ENCODE measurements at places on chromosomes 7 and 10.

- no peak for DNase-seq
These were observed 3.5 kb upstream of the BPGM start for GRCh38 chr7:134643131-134643530.

GRCh38 chr7:51240868-51241267, 75.7 kb downstream of the COBL start:
- no peak for DNase-seq

GRCh38 chr10:46052057-46052790, 6.2 kb upstream of the MSMB start:
- no peak for DNase-seq

DNA sequence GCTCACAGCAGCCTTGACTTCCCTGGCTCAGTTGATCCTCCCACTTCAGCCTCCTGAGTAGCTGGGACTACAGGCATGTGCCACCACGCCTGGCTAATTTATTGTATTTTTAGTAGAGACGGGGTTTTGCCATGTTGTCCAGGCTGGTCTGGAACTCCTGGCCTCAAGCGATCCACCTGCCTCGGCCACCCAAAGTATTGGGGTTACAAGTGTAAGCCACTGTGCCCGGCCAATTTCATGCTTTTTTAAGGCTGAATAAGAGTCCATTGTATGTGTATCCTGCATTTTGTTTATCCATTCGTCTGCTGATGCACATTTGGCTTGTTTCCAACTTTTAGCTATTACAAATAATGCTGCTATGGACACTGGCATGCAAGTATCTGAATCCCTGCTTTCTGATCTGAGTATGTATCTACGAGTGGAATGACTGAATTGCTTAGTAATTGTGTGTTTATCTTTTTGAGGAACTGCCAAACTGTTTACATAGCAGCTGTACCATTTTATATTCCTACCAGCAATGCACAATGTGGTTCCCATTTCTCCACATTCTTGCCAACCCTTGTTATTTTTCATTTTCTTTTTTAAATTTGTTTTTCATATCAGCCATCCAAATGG, 37.3 kb upstream of the TPST1 start:
- peak; percentile 46 for DNase-seq

DNA sequence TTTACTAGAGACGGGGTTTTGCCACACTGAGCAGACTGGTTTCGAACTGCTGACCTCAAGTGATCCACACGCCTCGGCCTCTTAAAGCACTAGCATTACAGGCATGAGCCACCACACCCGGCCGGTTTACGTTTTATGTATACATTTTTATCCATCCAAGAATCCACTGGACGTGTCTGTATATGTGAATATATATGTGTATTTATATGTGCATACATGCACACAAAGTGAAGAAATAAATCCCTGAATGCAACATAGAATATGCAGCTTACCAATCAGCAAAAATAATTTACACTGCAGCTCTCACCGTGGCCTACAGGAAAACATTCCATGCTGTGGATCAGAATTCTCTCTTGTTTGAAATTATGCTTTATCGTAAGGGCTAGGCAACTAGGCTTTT, 23.3 kb downstream of the DCLRE1C start:
- DNase-seq: no peak

DNA sequence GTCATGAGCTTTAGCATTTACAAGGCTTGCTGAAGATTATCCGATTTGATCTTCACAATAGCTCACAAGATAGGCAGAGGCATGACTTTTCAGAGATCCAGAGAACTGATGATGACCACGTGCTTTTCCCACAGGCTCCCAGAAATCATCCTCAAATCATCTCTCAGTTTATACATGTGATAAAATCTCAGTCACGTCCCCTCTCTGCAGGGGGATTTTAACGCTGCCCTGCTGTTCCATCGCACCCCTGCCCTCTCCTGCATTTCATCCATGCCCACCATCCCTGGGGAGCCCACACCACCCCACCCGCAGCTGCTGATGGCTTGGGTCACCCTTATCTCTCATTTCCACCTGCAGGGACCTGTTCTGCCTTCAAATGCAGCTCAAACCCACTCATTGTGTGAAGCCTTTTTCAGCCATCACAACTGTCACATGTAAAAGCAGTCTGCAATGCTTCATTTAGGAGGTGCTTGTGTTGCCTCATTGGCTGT, 141.8 kb downstream of the DIP2C start:
- no peak for DNase-seq

- DNase-seq: no peak
These were observed 97.1 kb downstream of the CREB5 start for GRCh38 chr7:28509251-28510025.

DNA sequence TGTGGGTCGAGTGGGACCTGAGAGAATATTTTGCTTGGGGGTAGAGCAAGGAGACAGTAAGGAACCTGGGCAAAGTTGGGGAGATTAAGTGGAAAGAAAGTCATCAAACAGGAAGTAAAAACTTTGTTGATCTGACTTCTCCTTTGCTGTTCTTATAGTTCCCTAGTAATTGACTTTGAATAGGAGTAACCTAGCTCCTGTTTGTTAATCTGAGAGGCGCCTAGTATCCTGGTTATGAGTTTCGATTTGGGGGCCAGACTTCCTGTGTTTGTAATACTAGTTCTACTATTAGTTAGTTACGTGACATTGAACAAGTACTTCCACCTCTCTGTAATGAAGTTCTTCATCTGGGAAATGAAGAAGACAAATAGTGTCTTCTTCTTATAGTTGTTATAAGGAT, 99.1 kb downstream of the ZNF365 start:
- no peak for DNase-seq

- DNase-seq: no peak
These were observed 257.3 kb upstream of the AKR1E2 start for GRCh38 chr10:4568731-4569130.

GRCh38 chr7:152871678-152872060, 112.1 kb downstream of the ACTR3B start:
- DNase-seq: no peak

DNA sequence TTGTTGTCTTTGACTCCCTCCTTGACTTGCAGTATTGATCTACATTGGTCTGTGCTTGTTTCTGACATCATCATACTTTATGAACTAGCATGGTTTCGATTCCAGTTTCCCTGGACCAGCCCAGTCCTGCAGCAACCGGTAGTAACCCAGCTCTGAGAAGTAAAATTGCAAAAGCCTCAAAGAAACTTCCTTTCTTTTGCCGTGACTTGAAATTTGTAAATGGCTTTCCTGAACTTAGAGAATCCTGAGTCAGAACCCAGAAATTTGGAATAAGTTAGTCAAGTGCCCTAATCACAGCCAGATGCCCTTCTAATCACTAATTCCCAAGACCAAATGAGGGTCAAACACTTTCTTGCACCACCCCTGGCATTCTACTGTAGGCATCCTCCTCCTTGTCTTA, 15.0 kb downstream of the TAS2R60 start:
- no peak for DNase-seq

- DNase-seq: peak; percentile 18
These were observed 90.8 kb downstream of the PRLHR start for GRCh38 chr10:118504467-118505205.

- no peak for DNase-seq
These were observed 10.6 kb downstream of the IFIT5 start for GRCh38 chr10:89425000-89425399.

DNA sequence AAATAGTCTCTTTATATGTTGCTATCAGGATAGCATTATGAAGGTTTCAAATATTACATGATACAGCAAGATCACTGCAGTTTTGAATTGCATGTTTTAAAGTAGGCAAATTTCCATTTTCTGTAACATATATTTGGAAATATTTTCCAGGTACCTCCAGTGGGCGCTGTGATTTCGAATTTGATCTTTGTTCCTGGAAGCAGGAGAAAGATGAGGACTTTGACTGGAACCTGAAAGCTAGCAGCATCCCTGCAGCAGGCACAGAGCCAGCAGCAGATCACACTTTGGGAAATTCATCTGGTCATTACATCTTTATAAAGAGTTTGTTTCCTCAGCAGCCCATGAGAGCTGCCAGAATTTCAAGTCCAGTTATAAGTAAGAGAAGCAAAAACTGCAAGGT, 299.0 kb downstream of the MALRD1 start:
- no peak for DNase-seq

GRCh38 chr10:62112300-62112699, 156.3 kb downstream of the RTKN2 start:
- no peak for DNase-seq

DNA sequence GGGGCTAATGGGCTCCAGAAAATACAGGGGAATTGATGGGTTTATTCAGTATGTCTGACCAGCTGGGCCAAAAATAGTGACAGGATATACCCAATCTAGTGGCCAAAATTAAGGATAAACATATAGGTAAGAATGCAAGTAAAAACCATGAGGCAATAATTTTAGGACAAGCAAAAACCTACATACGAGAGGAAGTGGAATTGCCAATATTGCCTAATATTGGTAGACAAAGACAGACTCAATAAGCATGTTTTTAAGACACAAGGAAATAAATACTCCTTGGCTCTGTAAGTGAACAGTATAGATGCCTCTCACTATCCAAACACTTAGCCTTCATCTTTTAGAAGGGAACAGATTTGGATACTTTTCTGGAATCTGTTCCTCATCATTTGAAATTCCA, 51.0 kb downstream of the ATXN7L1 start:
- no peak for DNase-seq

DNA sequence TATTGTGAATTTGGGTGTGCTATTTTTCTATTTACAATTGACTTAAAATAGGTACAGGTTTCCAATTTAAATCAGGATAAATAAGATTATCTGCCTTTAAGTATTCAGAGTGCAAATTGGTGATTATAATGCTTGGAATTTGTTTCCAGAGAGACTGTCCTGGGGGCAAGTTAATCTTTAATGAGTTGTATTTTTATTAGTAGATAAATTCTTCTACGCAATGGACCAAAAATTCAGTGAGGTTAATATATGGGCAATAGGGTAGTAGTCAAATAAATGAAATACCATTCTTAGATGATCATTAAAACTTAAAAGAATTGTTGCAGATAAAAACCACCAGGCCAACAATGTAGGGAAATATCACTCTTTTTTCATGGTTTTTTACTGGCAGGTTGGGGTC, 3.4 kb downstream of the BICC1 start:
- DNase-seq: no peak

DNA sequence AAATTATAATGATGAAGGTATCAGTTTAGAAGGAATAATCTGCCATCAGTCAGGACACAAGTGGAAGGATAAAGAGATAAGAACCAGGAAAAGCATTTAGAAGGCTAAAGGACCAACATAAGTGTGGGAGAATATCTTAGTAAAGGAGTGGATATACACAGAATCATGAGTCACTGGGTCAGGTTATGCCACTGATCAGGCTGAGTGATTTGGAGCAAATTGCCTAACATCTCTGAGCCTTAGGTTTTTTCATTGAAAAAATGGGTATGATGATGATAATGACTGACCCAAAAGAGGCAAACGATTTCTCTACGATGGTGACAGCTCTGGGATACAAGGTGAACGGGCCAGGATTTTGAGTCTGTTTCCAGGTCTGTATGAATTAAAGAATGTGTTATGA, 2.8 kb upstream of the CUL1 start:
- DNase-seq: no peak

- DNase-seq: no peak
These were observed 104.2 kb upstream of the CDCA7L start for GRCh38 chr7:22049766-22050500.

GRCh38 chr7:99267481-99267840, 5.2 kb upstream of the MYH16 start:
- peak; percentile 91 for DNase-seq

GRCh38 chr7:137992550-137993394, 9.1 kb downstream of the CREB3L2 start:
- no peak for DNase-seq

- DNase-seq: no peak
These were observed 95.5 kb upstream of the SMNDC1 start for GRCh38 chr10:110399965-110400933.

- DNase-seq: no peak
These were observed 7.3 kb downstream of the RP9 start for GRCh38 chr7:33101906-33102305.

DNA sequence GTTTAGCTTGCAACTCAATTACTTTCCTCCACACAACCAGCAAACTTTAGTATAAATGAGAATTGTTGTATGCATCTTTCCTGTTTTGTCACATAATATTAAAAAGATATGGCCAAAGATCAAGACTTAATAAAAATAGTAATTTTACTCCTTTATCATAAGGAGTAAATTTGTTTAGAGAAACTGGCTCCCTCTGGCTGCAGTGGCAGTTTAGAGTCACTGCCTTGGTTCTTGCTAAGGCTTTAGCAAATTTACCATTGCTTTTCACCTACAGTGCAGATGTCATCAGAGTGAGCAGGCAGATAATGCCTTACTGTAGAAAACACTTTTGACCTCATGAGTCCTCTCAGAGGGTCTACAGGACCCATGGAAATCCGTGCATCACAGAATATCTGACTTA, 2.6 kb downstream of the PRPF18 start:
- no peak for DNase-seq

- DNase-seq: no peak
These were observed 155.8 kb downstream of the OAT start for GRCh38 chr10:124262971-124263370.

DNA sequence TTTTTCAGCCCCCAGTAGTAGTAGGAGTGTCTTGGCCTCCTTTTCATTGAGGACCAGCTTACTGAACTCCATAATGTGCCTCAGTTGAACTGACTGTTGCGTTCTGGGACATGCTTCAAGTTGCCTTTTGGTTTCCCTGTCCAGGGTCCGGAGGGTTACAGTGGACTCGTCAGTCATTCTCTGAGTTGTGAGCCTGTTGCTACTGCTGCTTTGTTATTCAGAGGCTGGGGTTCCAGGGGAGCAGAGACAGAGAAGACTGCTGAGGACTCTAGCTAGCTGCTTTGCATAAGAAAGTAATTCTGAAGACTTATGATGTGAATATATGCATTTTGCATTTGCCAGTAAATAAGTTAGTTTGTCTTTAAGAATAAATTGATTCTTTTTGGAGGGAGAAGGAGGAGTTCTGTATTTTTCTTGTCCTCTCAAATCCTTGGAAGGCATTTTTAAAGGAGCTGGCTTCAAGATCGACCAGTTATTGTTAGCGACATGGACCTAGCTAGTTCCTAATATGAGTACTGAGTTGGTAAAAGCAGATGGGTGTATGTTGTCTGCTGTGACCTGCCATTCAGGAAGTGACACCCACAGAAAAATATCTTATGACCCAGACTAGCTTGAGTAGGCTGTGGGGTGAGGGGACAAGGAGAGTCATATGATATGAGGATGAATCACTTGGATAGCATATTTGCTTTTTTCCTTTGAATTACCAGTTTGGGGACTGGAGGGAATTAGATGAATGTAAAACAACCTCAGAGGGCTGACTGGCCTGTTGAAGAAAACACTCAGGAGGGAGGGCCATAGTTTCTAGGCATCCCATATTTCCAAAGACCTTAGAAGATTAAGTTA, 8.3 kb downstream of the PI4K2A start:
- DNase-seq: peak; percentile 76
